ENCODE measurements at places on chromosomes 4 and X.

DNA sequence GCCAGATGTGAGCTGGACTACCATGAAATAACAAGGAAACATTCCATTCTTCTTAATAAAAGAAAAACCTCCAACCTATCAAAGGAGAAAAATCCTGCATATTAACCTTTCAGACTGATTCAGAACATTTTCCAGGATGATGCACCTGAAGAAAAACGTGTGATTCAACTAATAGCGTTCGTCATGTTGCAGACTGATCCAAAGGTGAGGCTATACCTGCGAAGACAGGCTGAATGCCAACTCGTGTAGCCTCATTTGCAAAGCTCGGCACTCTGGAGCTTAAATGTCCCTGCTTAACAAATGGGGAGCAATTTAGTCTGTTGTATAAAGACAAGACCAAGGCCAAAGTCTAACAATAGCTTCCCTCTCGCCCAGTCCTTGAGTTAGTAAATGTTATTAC lies 172.0 kb upstream of the NOCT start:
- ATAC-seq, result no peak

- peak; percentile 35 for ATAC-seq
These were observed 58.9 kb downstream of the PPM1K start for GRCh38 chr4:88225232-88226105.

DNA sequence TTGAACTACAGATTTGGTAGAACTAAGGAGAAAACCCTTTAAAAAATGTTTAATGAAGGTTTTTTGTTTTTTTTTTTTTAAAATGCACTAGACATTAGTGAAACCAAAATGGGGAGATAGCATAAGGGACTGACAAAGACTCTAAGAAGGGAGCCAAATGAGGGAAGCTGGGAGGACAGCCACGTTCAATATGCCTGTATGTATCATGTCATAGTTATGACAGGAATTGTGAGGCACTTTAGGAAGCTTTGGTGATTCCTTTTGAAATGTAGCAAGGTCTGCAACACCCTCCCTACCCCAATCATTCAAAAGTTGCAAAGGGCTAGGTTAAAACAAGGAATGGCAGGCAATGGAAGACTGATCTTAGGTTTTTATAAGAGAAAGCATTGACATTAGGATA lies 526.0 kb downstream of the TLL1 start:
- no peak for ATAC-seq

GRCh38 chr4:166941629-166942028 lies 292.7 kb downstream of the SPOCK3 start:
- no peak for ATAC-seq

GRCh38 chr4:180099957-180100356 lies 2143.2 kb upstream of the TENM3 start:
- ATAC-seq, result no peak

Measured in activated CD4-positive, CD25-positive, alpha-beta regulatory T cell treated with anti-CD3 and anti-CD28 coated beads, Interleukin-2, amount 50 U/mL, for 24 hours (primary cell).